Stimulated activated CD4-positive, alpha-beta T cell treated with anti-CD3 and anti-CD28 coated beads, TNF-alpha, amount 100 ng/mL, for 1 hour (primary cell): ENCODE measurements at places on chromosomes 12 and 14.
A peak's percentile ranks its signal among the peaks of the same experiment; 100 is the strongest.

GRCh38 chr12:50174971-50175715 lies 8.0 kb upstream of the CERS5 start:
- no peak for DNase-seq

DNA sequence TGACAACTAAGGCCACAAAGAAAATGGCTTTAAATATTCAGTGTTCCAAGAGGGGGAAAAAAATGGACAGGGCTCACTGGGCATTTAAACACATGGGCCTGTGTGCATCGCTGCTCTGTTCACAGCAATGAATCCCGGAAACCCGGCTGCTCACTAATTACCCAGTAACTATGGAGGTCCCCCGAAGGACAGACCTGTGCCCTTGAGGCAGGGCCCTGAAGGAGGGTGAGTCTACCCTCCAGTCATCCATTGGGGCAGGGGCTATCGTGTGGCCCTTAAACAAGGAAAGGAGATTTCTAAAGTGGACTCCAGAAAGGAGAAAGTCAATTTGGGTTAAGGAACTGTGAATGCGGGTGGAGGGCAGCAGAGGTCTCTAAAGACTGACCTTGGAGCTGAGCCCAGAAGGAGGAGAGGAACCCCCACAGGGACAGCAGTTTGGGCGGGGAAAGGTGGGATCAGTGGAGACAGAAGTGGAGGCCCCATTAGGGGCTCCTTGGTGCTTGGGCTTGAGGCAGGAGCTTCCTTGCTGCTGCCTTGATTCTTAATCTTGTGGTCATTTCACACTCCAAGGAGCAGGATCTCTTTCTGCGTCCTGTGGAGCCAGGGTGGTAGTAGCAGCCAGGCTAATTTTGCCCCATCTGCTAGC lies 1.4 kb upstream of the CLMN start:
- DNase-seq: no peak

DNA sequence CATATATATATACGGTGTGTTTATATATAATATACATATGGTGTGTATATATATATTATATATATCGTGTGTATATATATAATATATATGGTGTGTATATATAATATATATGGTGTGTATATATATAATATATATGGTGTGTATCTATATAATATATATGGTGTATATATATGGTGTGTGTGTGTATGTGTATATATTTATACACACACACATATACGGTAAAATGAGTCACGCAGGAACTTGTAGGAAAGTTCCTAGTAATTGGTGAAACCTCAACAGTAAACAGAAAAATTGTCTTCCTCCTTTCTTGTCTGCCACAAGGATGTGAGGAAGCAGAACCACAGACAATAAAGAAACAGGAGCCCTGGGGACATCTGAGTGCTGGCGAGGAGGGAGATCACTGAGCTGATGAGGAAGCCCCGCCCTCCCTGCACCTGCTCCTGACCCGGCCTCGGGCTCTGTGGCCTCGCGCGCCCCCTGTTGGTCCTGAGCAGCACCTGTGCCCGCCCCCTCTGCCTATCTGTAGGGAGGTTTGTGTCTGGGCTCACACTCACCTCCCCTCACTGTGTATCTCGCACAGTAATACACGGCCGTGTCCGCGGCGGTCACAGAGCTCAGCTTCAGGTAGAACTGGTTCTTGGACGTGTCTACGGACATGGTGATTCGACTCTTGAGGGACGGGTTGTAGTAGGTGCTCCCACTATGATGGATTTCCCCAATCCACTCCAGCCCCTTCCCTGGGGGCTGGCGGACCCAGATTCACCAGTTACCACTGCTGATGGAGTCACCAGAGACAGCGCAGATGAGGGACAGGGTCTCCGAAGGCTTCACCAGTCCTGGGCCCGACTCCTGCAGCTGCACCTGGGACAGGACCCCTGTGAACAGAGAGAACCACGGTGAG lies 1079.4 kb downstream of the TMEM121 start:
- peak; percentile 63 for DNase-seq

- DNase-seq: no peak
Measured at GRCh38 chr14:58109744-58110143, 42.3 kb downstream of the ARMH4 start.

DNA sequence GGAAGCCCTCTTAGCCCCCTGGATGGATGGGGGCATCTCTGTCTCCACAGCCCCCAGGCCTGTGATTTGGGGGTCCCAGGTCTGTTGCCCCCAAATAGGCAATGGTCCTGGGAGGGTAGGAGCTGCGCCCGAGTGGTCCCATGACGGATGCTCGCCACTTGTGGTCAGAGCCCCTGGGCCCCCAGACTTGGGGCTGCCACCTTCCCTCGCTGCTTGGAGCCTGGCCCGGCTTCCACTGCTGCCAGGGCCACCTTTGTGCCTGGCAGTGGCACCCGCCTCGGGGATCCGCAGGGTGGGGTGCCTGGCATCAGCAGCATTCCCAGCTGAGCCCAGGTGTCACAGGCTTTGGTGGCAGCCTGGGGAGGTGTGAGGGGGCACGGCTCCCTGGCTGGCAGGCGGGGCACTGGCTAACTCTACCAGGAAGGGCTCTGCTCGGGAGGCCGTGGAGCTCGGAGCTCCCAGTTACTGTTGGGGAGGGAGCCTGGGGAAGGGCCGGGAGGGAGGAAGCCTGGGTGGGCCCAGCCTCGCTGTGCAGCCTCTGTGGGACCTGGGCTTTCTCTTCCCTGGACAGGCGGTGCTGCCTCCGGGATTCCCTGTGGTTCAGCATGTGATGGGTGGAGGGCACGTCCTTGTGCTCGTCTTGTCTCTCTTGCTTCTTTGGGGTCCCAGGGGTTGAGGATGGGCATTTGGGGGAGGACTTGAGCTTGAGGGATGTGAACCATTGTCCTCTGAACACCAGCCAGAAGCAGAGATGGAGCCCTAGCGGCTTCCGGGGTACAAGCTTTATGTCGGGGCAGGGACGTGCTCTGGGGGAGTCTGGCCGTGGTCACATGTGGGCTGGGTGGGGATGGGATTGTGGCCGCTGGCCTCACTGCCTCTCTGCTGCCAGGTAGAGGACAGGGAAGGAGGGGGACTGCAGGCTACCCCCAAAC lies 5.4 kb downstream of the KIF26A start:
- DNase-seq: no peak

GRCh38 chr14:99508896-99509629 lies 27.9 kb downstream of the CCNK start:
- DNase-seq: no peak

GRCh38 chr14:94636744-94637412 lies 24.7 kb downstream of the SERPINA3 start:
- DNase-seq: no peak

GRCh38 chr12:48193623-48194022 lies 9.5 kb downstream of the OR10AD1 start:
- no peak for DNase-seq

GRCh38 chr14:58430156-58430555 lies 2.6 kb downstream of the KIAA0586 start:
- no peak for DNase-seq

DNA sequence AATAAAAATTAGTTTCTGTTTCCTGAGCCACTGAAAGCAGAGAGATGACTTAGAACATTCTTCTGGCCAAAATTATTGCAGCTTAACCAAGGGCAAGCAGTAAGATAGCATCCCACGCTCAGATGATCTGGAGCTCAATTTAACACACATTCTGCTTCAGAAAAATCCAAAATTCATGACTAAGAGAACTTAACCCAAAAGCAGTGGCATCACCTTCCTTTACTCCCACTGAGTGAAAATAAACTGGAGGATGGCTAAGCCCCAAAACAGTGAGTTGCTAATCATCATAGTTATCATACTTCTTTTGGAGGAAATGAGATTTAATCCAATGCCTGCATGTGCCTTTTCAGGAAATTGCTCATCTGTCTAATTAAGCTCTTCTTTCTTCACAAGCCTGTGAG lies 195.4 kb downstream of the DUSP6 start:
- DNase-seq: no peak

- DNase-seq: no peak
Measured at GRCh38 chr12:52501490-52501889, 8.4 kb upstream of the KRT6A start.

DNA sequence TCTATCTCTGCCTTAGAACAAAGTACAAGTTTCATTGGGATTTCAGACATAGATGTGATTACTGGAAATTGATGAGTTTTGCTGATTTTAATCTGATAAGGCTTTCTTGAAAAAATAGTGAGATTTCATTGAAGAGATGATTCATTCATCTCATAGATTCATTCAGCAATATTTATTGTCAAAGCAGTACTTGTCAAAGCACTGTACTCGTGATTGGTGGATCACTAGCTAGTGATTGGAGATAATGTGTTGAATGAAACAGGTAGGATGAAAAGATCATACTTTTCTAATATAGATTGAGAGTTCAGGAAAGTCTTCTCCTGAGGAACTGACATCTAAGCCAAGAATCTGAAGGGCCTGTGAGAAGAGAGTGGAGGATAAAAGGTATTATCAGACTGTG lies 71.0 kb downstream of the KTN1 start:
- no peak for DNase-seq

GRCh38 chr12:120874547-120875245 lies 29.5 kb downstream of the SPPL3 start:
- DNase-seq: no peak

- DNase-seq: no peak
Measured at GRCh38 chr14:80354860-80355581, 143.7 kb upstream of the DIO2 start.

- DNase-seq: no peak
Measured at GRCh38 chr12:45257185-45257930, 41.5 kb downstream of the ANO6 start.

DNA sequence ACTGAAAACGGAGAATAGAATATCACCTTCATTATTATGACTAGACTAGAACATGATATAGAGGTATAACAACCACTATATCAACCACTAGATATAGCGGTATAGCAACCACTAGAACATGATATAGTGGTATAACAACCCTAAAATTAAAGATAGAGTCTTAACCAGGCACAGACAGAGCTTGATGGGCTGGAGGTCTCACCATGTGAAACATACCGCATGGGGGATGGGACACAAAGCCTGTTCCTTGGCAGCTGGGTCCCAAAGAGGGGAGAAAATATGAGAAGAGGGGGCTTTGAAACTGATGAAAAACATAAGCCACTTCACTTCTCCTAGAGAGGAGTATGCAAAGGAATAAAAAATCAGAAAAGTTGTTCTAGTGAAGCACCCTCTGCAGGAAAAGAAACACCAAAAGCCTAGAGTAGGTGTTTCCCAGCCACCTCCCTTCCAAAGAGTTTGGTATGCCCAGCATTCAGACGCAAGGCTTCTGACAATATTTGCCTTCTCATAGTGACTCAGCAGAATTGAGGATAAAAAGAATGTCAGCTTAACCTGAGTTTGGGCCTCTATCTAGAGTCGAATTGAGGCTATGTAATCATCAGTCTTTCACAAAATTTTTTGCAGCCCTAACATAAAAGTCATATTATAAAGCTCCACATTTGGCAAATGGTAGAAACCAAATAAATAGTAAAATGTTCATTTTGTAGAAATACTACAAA lies 316.4 kb downstream of the NOVA1 start:
- no peak for DNase-seq

GRCh38 chr12:45621703-45622102 lies 107.8 kb upstream of the ARID2 start:
- no peak for DNase-seq

DNA sequence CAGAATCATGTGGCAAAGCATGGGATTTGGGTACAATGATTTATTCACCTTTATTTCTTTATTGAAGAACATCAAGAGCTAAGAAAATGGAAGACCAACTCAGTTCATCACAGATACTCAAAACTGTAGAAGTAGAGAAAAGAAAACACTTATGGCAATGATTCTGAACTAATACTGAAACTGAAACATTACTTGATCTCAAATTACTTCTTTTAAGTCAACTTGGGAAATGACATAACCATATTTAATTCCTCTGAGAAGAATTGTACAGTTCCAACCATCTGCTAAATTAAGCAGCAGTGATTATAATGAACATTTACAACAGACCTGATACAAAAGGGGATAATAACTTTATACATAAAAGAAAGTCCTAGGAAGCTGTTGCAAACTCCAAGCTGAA lies 466.5 kb downstream of the TMTC2 start:
- DNase-seq: no peak

DNA sequence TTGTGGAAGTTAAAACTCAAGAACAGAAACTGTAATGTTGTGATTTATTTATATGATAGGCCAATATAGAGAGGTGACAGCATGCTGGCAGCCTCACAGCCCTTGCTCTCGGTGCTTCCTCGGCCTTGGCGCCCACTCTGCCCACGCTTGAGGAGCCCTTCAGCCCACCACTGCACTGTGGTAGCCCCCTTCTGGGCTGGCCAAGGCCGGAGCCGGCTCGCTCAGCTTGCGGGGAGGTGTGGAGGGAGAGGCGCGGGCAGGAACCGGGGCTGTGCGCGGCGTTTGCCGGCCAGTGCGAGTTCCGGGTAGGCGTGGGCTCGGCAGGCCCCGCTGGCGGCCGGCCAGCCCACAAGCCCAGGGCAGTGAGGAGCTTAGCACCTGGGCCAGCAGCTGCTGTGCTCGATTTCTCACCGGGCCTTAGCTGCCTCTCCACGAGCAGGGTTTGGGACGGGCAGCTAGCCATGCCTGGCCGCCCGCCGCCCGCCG lies 65.8 kb upstream of the SLC8A3 start:
- no peak for DNase-seq

DNA sequence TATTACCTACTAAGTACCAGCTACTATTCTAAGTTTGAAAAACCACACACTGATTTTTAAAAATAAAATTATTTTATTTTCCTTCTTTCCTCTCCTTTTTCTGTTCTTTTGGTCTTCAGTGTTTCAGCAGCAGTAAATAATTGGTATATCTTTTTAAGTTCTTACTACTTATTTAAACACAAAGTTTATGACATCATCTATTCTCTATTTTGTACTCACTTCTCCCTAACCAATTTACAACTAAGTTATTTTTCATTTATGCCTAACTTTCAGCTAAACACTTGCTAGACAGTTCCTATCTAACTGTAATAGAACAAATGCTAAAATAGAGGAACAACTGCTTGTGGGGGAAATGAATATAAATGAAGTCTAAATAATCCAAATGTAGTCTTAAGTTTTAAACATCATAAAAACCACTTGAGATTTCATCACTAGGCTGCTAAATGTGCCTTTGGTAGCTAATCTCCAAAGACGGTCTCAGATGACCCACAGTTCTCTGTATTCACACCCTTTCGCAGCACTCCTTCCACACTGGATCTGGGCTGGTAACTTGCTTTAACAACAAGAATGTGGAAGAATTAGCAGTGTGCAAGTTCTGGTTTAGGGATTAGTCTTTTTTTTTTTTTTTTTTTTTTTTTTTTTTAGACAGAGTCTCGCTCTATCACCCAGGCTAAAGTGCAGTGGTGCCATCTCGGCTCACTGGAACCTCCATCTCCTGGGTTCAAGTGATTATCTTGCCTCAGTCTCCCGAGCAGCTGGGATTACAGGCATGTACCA lies 41.0 kb downstream of the TFCP2 start:
- no peak for DNase-seq

DNA sequence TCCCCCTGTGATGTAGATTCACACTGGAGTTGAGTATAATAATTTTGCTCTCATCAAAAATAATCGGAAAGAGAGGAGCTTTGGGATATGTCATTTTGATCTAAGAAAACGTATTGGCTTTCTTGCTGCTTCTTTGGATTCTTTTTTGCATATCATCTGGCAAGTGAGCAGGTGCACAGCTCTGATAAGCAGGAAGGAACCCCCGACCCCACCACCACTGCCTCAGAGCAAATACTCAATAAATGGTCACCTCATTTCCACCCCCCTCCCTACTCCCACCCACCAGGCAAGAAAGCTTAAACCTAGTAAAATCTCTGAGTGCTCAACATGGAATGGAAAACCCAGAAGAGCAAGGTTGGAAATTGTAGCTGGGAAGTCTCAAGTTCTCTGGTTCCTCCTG lies 49.4 kb downstream of the IFNG-AS1 start:
- DNase-seq: no peak

- no peak for DNase-seq
Measured at GRCh38 chr14:42629553-42629952, 1022.9 kb downstream of the LRFN5 start.

- no peak for DNase-seq
Measured at GRCh38 chr14:69274321-69274720, 14.4 kb downstream of the GALNT16 start.
